ENCODE measurements at places on chromosomes 5 and 9. TPM values are rescaled to one million over a fixed set of nuclear protein-coding genes. Genes with fewer than 3 reads are reported as not detected.

- ATAC-seq: no peak
Observed at GRCh38 chr5:132237670-132238069, 10.0 kb upstream of the P4HA2 start.

DNA sequence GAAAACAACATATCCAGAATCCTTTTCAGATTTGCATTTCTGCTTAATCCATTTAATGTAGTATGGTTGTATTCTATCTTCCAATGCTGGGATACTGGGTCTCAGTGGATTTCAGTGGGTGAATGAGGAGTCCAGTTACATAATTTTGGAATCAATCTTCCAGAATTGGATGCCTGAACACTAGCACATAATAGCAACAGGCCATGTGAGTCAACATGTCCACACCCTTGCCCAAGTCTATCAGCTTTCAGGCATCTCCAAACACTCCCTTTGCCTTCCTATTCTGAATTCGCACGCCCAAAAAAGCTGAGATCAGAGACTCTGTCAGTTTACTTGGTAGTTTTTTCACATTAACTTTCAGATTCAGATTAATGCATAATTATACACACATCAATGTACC, 202.6 kb downstream of the TSSK1B start:
- no peak for ATAC-seq

ADGRD2 gene
- not detected for total RNA-seq

GRCh38 chr9:88574953-88575352, 40.0 kb downstream of the NXNL2 start:
- ATAC-seq: no peak

FOXD1 gene
- total RNA-seq: not detected

DNA sequence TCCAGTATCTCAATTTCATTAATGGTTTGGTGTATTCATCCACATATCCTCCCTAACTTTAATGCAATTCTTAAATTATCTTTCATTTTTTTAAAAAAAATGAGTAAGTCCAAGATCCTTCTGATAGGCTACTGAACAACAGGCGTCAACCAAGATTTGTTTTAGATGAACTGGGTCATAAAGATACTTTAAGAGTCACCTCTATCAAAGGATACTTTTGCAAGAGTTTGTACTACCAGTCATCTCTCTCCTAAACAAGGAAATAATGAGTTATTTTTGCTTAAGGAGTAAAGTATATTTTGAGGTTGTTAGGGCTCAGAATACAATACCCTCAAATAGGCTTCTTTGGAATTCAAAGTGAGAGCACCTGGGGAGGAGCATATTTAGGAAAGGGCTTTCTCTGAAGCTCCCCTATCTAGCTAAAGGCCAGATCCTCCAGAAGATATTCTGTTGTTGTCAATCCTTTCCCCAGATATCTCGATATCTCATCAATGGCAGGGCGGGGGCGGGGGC, 25.8 kb downstream of the HAVCR1 start:
- peak; percentile 16 for ATAC-seq

DNA sequence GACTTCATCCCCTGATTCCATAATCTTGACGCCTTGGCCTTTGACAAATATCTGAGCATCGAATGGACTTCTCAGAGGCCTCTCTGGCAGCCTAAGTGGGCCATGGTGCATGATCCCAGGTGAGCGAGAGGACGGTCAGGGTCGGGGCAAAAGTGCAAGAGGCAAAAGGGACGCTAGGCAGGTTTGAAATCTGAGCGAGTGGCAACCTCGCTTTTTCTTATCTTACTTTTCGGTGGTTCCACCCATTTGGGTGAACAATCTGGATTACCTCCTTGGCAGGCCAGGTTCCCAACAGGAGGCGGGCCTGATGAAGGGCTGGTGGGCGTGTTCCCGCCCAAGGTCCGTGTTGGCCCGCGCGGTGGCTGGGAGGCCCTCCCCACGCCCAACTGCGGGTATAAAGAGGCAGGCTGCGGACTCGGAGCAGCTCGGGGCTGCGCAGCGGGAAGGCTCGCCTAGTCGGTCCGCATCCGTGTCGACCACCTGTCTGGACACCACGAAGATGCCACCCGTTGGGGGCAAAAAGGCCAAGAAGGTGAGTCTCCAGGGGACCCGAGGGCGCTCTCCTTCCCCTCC, at the start of gene BHMT:
TSS of gene BHMT (plus strand) at position 423 of the 573 bp plus-strand sequence. CDS start at position 500, 77 bp downstream.
- ATAC-seq: no peak

KCNN2 gene
- total RNA-seq: not detected

IQGAP2 gene
- 92.1 TPM for total RNA-seq

ACSL6 gene
- total RNA-seq: 1.4 TPM

IFNB1 gene
- not detected for total RNA-seq

DNA sequence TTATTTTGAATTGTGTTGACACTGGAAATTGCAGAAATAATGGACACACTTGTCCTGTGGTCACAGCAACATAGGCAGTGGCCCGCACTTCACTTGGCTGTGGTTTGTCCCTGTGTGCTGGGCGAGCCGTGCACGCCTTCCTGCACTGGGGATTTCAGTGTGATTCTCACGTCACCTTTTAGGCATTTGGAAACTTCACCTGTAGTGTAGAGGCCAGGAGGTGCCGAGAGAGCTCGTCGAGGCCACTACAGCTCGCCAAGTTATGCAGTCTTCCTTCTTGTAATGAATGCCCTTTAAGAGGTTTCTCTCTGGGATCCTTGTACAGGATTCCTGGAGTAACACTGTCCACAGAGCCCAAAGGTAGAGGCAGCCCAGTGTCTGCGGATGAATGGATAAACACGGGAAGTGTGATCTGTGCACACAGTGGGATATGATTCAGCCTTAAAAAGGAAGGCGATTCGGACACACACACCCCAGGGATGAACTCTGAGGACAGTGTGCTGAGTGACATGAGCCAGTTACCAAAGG, 14.7 kb downstream of the TRAF2 start:
- ATAC-seq: no peak

- ATAC-seq: no peak
Observed at GRCh38 chr9:4048441-4048840, 251.4 kb downstream of the GLIS3 start.

SNX18 gene
- total RNA-seq: 4.3 TPM

CACFD1 gene
- 0.41 TPM for total RNA-seq

NACC2 gene
- 7.8 TPM for total RNA-seq

GRCh38 chr9:137454597-137455358, 4.4 kb downstream of the NSMF start:
- no peak for ATAC-seq

LCN2 gene
- not detected for total RNA-seq

DNA sequence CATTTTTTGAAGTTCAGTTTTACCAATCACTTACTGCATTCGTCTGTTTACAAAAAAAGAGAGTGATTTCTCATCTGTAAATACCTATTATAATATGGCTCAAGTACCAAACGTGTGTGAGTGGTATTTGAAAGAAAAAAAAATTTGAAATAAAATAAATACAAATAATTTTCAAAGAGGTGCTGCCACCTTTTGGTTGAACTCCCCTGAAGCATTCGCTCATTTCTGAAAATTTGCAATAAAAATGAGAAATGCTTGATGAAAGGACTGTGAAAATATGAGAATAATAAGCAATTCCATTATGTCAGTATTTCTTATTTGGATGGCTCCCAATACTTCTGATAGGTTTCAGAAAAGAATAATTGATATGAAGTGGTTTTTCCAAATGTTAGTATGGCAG, 409.9 kb downstream of the CTNND2 start:
- no peak for ATAC-seq

CCNJL gene
- total RNA-seq: not detected

GRCh38 chr9:27441741-27442070, 82.4 kb upstream of the IFNK start:
- peak; percentile 63 for ATAC-seq

DNA sequence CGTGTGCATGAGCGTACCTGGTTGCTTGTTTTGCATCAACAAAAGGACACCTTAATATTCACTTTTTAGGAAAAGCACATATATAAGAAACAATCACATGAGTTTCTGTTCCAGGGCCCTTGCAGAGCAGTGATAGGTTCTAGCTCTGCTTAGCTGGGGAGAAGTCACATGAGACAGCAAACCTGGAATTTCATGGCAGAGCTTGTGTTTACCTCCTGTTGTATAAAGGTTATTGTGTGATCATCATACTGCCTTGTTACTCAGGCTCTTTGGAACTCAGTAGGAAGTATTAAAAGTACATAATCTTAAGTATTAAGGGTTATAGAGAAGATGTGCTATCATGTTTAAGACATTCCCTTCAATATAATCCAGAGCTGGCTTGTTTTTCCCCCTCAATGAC, 18.0 kb upstream of the VLDLR start:
- ATAC-seq: no peak

- ATAC-seq: peak; percentile 66
Observed at GRCh38 chr9:5879419-5880181, 11.1 kb upstream of the MLANA start.

- ATAC-seq: no peak
Observed at GRCh38 chr5:73496984-73497457, 1.2 kb upstream of the BTF3 start.

- no peak for ATAC-seq
Observed at GRCh38 chr9:22416692-22417060, 29.9 kb upstream of the DMRTA1 start.

GRCh38 chr9:123373946-123374345, 17.9 kb downstream of the CRB2 start:
- no peak for ATAC-seq

DNA sequence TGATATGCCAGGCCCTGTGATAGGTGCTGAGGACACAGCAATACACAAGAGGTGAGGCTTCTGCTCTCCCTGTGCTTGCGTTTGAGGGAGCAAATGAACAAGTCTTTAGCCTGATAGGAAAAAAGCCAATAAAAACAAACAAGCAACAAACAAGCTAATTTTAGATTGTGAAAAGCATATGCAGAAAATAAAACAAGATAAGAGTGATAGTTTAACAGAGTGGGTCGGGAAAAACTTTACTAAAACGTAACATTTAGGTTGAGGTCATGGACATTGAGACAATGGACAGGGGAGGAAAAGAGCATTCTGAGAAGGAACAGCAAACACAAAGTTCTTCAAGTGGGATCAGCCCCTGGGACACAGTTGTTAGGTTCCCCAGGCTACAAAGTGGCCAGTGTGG, 4.3 kb downstream of the SMIM3 start:
- ATAC-seq: no peak

DNA sequence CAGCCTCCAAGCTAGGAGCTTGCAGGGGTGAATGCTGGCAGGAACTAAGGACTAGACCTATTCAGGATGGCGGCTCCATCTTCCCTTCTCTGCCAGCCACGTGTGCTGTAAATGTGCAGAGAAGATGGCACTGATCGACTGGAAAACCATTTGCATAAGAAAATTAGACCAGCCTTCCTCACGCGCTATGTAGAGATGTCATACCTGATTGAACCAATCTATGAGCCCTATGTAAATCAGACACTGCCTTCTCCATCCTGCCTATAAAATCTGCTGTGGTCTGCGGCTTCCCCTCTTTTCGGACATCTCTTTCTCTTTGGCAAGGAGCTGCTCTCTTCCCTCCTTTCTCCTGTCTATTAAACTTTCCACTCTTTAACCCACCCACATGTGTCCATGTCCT, 91.6 kb downstream of the NPR3 start:
- no peak for ATAC-seq

DNA sequence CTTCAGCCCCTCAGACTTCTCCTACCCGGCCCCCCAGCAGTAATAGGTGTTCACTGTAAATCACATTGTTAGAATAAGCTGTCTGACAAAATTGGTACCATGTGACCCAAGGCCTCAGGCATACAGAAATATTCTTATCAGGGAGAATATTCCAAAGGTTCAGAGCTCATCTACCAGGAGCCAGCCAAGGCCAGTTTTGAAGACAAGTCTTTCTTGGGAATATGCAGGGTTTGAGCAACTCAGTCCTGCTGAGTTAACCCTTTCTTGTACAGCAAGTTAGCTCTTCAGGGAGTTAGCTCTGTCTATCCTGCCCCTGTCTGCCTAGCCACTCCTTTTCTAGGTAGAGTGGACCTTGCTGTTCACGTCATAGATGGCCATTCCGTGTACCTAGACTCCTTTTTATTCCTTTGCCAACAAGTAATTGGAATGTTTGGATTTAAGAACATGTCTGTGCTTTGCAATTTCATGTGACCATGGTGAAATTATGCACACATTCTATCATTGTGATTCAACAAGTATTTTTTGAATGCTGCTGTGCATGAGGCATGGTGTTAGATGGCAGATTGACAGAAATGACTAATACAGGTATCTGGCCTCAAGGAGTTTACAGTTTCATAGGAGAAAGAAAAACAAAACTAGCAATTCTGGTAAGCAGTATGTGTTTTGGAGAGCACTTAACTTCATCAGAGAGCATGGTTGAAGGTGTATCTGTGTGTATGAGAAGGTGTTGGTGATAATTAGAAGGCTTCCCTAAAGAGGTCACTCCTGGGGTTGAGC, 22.6 kb downstream of the TGFBR1 start:
- peak; percentile 92 for ATAC-seq

WDR36 gene
- 58.7 TPM for total RNA-seq

GRCh38 chr9:82057805-82058204, 69.2 kb downstream of the SPATA31D1 start:
- ATAC-seq: no peak

DNA sequence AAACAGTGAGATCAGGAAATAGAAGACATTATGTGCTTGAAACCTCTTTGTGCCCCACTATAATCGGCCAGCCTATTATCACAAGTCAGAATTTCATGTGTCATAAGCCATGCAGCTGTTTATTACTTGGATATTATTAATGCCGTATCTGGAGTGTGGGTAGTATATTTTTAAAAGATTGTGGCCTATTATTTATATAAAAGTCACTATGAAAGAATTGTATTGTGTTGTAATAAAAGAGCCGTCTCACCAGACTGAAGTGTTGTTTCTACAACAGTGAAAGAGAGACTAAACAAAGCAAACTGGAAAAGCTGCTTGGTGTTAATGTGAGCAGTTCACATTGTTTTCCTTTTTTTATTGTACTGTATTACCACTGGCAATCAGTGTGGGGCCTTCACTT, 449.1 kb downstream of the PSAT1 start:
- ATAC-seq: no peak

- no peak for ATAC-seq
Observed at GRCh38 chr5:93800988-93801811, 59.8 kb upstream of the POU5F2 start.
